ENCODE measurements at places on chromosomes 5 and 9. TPM values are rescaled to one million over a fixed set of nuclear protein-coding genes. Genes with fewer than 3 reads are reported as not detected.
A peak's percentile ranks its signal among the peaks of the same experiment; 100 is the strongest.

DNA sequence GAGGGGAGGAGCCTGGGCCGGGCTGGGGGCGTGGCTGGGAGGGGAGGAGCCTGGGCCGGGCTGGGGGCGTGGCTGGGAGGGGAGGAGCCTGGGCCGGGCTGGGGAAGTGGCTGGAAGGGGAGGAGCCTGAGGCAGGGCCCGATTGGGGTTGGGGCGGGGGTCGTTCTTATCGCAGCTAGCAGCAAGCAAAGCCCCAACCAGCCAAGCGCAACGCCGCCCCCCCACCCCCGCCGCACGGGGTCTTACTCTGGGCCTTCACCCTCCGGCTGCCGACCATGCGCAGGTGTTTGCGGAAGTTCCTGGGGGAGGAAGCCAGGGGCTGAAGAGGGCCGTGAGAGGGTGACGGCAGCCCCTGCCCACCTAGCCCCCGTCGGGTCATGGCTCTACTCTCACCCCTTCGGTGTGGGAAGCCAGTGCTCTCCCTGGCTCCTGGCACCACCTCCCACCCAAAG is 5.0 kb downstream of the NSMF start:
- H3K4me3 ChIP-seq, result no peak overlapping the region
- H3K27ac ChIP-seq, result peak overlapping the region; percentile 99
- H3K4me1 ChIP-seq, result peaks cover 64% of the 10 kb centered on the region
- peaks cover 12% of the 10 kb centered on the region for H3K36me3 ChIP-seq

DNA sequence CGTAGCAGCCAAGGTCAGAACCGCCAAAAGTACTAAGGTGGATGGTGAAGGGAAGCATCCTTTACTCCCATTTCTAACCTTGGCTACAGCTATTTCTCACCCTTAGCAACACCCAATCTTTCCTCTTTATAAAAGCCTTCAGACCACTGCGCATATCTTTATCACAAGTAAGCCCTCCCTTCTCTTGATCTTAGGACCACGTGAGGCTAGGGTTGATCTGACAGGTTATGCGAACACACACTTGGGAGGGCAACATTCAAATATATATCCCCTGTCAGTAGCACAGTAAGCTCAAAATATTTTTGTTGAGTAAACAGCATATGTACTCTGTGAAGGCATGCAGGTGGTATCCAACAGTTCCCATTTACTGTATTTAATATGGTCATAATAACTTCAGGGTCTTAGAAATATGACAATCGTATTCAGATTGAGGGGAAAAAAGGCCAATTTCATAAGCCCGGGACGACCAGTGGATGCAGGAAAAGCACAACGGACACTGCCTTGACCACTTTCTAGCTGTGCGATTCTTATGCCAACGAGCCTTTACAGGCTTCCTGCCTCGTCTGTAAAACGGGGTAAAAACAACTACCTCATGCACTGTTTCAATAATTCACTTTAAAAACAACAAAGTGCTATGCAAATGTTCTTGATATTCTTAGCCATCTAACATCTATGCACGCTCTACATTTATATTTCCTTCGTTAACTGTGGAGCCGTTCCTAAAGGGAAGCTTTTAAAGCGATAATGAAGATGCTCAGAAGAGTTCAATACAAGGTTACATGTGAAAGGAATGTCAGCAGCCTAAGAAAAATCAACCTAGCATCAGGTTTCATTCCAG is 1.3 kb downstream of the ARSB start:
- H3K4me3 ChIP-seq, result peak overlapping the region; percentile 88
- DNase-seq, result peak; percentile 13
- peaks cover 65% of the 10 kb centered on the region for H3K4me1 ChIP-seq
- peak overlapping the region; percentile 99 for H3K27ac ChIP-seq
- no peaks in the 10 kb centered on the region for H3K36me3 ChIP-seq

DNA sequence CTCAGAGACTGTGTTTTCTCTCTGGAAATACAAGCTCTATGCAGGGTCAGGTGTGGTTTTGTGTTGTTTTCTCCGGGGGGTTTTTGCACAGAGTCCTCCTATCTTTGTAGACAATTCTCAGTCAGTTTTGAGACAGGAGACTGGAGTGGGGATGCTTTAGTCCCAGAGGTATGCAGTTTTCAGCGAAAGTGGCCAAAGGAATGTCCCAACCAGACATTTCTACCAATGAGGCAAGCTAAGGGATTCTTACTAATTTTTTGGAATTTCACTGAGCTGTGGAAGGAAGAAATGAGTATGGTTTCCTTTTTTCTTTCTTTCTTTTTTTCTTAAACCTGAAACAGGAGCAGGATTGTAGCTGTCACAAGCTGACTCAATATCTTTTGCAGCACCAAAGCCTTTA is 35.3 kb upstream of the PLPP1 start:
- H3K36me3 ChIP-seq, result no peaks in the 10 kb centered on the region
- no peak overlapping the region for H3K4me3 ChIP-seq
- peaks cover 9% of the 10 kb centered on the region for H3K4me1 ChIP-seq
- DNase-seq, result no peak
- H3K27me3 ChIP-seq, result no peaks in the 10 kb centered on the region

- no peak for DNase-seq
- no peaks in the 10 kb centered on the region for H3K36me3 ChIP-seq
- peaks cover 2% of the 10 kb centered on the region for H3K27me3 ChIP-seq
- peaks cover 39% of the 10 kb centered on the region for H3K4me1 ChIP-seq
- H3K4me3 ChIP-seq, result no peak overlapping the region
Observed at GRCh38 chr9:89670114-89670513, 65.3 kb downstream of the GADD45G start.

GRCh38 chr5:122035913-122036312 is 42.1 kb downstream of the LOX start:
- peaks cover 31% of the 10 kb centered on the region for H3K4me1 ChIP-seq
- H3K36me3 ChIP-seq, result no peaks in the 10 kb centered on the region
- no peaks in the 10 kb centered on the region for H3K27me3 ChIP-seq

DNA sequence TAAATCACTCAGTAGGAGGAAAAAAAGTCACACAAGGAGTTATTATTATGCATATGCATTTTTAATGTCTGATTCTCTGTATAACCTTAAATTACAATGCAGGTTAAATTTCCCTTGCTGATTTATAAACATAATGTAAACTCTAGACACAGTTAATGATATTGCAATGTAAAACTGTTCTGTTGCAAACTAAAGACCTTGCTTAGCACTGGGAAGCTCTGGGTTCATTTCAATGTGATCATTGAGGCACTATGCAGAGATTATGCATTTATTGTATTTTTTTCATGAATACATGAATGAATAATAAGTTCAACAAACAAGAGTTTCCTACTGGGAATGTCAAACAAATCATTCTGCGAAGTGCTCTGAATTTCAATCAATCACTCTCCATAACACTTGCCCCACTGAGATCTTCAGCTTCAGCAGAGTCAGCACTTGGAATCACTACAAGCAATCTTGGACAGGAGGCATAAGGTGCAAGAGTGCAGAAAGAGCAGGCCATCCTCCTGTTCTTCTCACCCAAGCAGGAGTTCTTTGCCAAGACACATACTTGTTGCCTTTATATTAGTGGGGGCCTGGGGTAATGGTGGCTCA is 232.1 kb downstream of the CSNK1G3 start:
- H3K4me3 ChIP-seq, result no peak overlapping the region
- H3K27ac ChIP-seq, result no peak overlapping the region
- no peaks in the 10 kb centered on the region for H3K27me3 ChIP-seq
- no peaks in the 10 kb centered on the region for H3K4me1 ChIP-seq
- H3K36me3 ChIP-seq, result no peaks in the 10 kb centered on the region

DNA sequence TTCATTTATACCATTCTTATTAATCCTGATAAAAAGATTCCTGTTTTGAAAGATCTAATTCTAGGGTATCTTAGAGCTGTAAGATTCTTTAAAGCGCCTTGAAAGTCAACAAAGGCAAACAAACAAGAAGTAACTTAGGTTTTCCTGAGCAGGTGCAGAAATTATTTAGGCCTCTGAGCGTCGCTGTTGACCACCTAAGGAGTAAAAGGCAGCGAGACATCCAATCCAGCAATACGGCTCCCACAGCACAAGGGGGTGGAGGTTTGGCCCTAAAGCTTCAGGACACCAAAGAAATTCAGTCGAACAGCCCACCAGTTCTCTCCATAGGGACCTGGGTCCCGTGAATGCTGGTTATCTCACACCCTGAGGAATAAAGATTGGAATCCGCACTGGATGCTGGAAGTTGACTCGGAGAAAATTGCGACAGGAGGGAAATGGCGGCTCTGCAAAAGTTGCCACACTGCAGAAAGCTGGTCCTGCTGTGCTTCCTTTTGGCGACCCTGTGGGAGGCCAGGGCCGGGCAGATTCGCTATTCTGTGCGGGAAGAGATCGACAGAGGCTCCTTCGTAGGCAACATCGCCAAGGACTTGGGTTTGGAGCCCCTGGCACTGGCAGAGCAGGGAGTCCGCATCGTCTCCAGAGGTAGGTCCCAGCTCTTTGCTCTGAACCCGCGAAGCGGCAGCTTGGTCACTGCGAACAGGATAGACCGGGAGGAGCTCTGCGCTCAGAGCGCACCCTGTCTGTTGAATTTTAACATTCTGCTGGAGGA is at the start of gene PCDHGA2:
PCDHGA2 (plus strand) TSS at position 223 of the 769 bp plus-strand sequence.
- no peaks in the 10 kb centered on the region for H3K27me3 ChIP-seq
- H3K4me1 ChIP-seq, result no peaks in the 10 kb centered on the region
- peak; percentile 18 for DNase-seq
- H3K4me3 ChIP-seq, result no peak within 1 kb of the TSS
- H3K36me3 ChIP-seq, result no peaks in the 10 kb centered on the region

GRCh38 chr9:97722331-97722730 is 25.2 kb upstream of the XPA start:
- no peak for DNase-seq
- no peaks in the 10 kb centered on the region for H3K27me3 ChIP-seq
- H3K36me3 ChIP-seq, result no peaks in the 10 kb centered on the region
- no peak overlapping the region for H3K27ac ChIP-seq

GRCh38 chr5:111144352-111144930 is 52.3 kb downstream of the WDR36 start:
- H3K27ac ChIP-seq, result no peak overlapping the region
- no peaks in the 10 kb centered on the region for H3K36me3 ChIP-seq
- no peaks in the 10 kb centered on the region for H3K4me1 ChIP-seq
- H3K27me3 ChIP-seq, result no peaks in the 10 kb centered on the region
- no peak for DNase-seq
- H3K4me3 ChIP-seq, result no peak overlapping the region

HK3 gene
- not detected for polyA plus RNA-seq

NNT gene
- 21.1 TPM for polyA plus RNA-seq

EQTN gene
- polyA plus RNA-seq, result not detected
